ENCODE measurements at places on chromosomes 16 and 17.

- no peak for DNase-seq
These were observed 1.6 kb upstream of the ETV4 start for GRCh38 chr17:43547659-43548256.

GRCh38 chr17:49021095-49021767, 24.0 kb downstream of the IGF2BP1 start:
- no peak for DNase-seq

GRCh38 chr16:55126456-55126855, 195.8 kb downstream of the IRX5 start:
- no peak for DNase-seq

- DNase-seq: no peak
These were observed 12.9 kb downstream of the G6PC1 start for GRCh38 chr17:42913522-42913921.

DNA sequence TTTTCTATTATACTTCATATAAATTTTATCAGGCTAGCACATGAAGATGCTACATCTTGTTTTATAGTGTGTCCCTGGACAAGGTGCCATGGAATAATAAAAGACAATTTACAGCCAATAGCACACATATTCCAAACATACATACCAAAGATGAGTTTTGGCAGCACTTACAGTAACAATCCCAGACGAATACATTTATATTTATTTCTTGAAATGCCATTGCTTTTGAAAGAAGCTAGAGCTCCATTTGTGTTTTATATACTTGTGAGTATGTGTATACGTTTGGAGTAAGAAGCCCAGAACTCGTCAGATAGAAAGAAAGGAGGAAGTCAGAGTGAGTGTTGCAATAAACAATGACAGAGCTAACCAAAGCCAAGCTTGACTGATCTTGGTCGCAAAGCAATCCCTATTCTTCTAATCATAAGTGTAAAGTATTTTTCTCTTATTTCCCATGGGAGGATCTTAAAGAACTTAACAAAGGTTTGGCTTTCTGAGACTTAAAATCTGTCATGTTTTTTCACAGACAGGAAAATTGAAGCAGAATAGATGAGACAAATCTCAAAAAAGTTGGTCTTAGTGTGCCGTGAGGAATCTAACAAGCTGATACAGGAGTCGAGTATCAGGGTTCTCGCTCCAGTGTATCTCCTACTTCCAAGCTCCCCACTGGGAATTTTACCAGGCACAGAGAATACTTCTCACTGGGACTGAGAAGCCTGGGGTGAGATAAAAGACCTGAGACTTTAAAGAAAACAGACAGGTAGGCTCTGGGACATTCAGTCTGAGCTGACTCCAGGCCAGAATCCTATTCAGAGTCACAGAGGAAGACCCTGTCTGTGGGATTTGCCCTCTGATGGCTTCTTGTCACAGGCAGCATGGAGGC, 175.4 kb downstream of the AATF start:
- peak; percentile 67 for DNase-seq

DNA sequence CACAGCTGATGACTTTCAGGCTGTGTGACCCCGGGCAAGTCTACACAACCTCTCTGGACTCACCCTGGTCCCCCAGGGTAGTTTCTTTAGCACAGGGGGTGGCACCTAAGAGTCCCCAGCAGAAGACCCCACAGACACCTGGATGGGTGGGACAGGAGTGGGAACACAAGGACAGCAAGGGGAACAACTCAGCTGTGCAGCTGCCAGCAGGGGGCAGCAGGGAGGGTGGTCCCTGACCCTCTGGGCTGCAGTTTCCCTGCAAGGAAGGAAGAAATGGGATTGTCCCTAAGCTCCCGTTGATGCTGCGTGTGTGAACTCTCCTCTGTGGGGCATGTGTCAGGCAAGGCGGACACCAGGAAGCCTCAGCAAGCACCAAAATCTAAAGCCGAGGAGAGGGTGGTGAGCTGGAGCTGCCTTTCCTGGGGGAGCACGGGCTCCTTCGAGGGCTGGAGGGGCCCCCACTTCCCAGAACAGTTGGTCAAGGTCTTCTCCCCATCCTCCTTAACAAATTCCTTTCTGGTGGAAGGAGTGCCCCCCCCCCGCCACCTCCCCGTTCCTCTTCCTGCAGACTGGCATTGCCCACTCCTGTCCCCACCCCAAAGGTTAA, 24.1 kb upstream of the CDH5 start:
- peak; percentile 37 for DNase-seq

- no peak for DNase-seq
These were observed 47.0 kb upstream of the CDRT4 start for GRCh38 chr17:15514469-15514868.

- DNase-seq: no peak
These were observed 3.5 kb downstream of the WDR81 start for GRCh38 chr17:1727876-1728630.

DNA sequence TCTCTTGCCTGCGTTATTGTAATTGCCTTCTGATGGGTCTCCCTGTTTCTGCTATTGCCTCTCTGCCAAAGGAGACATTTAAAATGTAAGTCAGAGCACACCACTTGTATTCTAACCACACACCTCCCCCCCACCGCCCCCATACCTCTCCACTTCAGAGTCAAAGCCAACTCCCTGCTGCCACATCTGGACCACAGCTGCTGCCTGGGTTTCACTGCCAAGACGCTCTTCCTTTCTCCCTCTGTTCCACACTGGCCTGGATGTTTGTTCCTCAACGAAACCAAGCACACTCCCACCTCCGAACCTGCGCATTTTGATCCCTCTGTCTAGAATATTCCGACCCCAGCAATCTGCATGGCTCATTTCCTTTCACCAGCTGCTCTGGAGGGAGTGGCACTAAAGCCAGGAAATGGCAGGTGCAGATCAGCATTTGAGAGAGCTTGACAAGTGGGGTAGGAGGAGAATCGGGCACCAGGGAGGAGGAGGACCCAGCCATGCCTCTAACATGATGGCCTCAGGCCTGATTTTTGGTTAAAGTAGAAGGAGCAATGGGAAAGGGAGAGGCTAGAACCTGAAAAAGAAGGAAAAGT, 92.4 kb upstream of the HS3ST2 start:
- no peak for DNase-seq

- DNase-seq: no peak
These were observed 96.6 kb downstream of the HIC1 start for GRCh38 chr17:2151358-2152033.

GRCh38 chr17:20063665-20064648, 54.8 kb downstream of the SPECC1 start:
- peak; percentile 84 for DNase-seq

DNA sequence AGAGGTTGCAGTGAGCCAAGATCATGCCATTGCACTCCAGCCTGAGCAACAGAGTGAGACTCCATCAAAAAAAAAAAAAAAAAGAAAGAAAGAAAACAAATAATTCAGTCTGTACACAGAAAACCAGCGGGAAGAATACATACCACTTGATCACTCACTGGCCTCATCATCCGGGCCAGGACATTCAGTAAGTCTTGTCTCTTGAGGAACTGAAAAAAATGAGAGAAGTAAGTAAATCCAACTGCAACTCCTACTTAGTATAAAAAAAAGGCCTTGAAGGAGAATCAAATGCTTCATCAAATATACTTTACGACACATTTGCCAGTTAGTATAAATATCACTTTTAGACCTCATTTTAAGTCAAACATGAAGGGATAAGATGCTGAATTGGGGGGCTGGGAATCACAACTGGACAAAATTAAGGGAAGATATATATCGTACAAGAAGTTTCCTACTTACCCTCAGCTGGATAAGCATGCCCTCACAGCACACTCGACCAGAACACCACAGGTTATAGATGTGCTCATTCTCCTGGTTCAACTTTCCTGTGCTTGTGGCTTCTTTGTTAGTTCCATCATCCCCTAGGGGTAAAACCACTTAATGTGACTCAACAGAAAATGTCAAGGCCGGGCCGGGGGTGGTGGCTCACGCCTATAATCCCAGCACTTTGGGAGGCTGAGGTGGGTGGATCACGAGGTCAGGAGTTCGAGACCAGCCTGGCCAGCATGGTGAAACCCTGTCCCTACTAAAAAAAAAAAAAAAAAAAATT, 12.4 kb downstream of the CCDC47 start:
- DNase-seq: peak; percentile 41

- DNase-seq: no peak
These were observed 180.0 kb downstream of the TOX3 start for GRCh38 chr16:52366983-52367382.

- DNase-seq: no peak
These were observed 105.3 kb upstream of the C16orf82 start for GRCh38 chr16:26961459-26961858.

DNA sequence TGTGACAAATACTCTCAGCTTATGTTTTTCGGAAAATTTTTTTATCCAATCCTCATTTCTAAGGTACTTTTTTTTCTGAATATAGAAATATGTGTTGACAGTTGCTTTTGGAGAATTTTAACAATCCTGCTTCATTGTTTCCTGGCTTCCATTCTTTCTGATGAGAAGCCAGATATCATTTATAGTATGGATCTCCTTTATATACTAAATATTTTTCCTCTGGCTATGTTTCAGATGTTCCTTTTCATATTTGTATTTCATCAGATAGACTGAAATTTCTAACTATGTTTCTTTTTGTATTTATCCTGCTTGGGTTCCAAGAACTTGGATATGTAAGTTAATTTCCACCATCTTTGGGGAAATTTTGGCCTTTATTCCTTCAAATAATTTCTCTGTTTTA, 138.9 kb upstream of the CDH11 start:
- no peak for DNase-seq

GRCh38 chr17:7552621-7553051, 3.8 kb downstream of the TNFSF12 start:
- peak; percentile 91 for DNase-seq

GRCh38 chr17:7183433-7184090, 4.4 kb upstream of the ASGR1 start:
- DNase-seq: no peak
